ENCODE measurements at places on chromosomes 6 and 20.

GRCh38 chr6:94323853-94324252 is 904.5 kb upstream of the EPHA7 start:
- DNase-seq = no peak

DNA sequence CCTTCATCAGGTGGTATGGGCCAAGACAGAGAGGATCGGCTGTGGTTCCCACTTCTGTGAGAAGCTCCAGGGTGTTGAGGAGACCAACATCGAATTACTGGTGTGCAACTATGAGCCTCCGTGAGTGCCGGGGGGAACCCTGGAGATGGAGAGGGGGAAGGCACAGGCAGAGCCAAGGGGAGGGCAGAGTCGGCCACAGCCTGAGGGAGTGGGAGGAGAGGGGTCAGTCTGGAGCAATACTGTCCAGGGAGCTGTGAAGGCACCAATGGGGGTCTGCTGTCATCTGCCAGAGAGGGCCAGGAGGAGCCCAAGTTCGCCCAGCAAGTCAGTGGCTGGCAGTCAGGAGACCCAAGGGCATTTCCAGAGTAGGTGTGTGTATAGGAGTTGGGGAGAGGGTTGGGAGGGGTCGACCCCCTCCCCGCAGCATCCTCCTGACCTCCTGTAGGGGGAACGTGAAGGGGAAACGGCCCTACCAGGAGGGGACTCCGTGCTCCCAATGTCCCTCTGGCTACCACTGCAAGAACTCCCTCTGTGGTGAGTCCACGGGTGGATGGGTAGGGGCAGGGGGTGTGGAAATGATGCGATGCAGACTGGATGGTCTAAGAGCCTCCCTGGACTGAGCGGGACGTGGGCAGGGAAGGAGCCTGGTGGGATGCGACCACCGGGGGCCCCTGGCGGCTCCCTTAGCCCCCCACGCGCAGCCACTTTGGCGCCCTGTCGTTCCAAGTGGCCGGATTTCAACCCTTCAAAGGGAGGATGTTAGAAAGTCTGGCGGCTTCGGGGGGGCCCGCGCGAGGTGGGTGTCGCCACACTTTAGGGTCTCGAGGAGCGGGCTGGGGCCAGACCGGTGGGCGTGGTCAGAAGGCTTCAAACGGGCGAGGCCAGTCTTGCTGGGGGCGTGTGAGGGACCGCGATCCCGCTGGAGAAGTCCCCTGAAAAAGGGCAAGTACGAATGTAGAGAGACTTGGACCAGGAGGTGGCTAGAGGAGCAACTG is 7.2 kb downstream of the PI16 start:
- DNase-seq = no peak

DNA sequence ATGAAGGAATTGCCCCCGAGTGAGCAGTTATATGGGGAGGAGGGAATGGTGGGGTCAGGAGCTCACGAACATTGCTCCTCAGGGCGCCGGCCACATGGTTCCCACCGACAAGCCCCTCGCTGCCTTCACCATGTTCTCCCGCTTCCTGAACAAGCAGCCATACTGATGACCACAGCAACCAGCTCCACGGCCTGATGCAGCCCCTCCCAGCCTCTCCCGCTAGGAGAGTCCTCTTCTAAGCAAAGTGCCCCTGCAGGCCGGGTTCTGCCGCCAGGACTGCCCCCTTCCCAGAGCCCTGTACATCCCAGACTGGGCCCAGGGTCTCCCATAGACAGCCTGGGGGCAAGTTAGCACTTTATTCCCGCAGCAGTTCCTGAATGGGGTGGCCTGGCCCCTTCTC is 7.2 kb downstream of the CTSA start:
- DNase-seq = no peak

DNA sequence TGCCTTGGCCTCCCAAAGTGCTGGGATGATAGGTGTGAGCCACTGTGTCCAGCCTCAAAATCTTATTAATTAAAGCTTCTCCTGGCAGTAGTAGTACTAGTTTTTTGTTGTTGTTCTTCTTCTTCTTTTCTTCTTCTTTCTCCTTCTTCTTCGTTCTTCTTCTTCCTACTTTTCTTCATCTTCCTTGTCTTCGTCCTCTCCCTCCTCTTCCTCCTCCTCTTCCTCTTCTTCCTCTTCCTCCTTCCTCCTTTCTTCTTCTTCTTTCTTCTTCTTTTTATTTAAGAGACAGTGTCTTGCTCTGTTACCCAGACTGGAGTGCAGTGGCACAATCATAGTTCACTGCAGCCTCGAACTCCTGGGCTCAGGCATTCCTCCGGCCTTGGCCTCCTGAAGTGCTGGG is 17.2 kb upstream of the DEK start:
- no peak for DNase-seq

GRCh38 chr20:63957004-63957689 is 931 bp upstream of the UCKL1 start:
- DNase-seq = no peak

DNA sequence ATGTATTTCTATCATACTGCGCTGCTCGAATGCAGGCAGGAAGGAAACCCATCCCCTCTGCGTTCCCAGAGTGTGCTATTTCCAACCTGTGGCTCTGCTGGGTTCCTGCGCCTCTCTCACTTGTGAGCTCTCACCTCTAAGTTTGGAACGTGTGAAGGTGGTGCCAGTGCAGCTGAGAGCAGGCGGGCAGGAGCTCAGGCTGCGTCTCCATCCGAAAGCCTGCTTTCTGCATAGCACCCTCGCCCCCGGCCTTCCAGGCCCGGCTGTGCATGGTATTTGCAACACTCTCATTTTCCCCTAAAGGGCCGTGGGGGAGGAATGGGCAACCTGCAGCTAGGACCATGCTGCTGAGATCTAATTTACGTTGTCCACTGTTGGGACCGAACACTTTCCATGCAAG is 288.0 kb upstream of the TSHZ2 start:
- no peak for DNase-seq

Measured in activated CD8-positive, alpha-beta memory T cell treated with anti-CD3 and anti-CD28 coated beads for 1 hour (primary cell).